ENCODE measurements at places on chromosomes 7 and 10.

- DNase-seq = no peak
These were observed 131.6 kb upstream of the AHR start for GRCh38 chr7:17166824-17167379.

GRCh38 chr10:28382525-28383269 is 79.8 kb upstream of the MPP7 start:
- DNase-seq = no peak

GRCh38 chr10:102016416-102016815 is 39.6 kb downstream of the ARMH3 start:
- DNase-seq = no peak

DNA sequence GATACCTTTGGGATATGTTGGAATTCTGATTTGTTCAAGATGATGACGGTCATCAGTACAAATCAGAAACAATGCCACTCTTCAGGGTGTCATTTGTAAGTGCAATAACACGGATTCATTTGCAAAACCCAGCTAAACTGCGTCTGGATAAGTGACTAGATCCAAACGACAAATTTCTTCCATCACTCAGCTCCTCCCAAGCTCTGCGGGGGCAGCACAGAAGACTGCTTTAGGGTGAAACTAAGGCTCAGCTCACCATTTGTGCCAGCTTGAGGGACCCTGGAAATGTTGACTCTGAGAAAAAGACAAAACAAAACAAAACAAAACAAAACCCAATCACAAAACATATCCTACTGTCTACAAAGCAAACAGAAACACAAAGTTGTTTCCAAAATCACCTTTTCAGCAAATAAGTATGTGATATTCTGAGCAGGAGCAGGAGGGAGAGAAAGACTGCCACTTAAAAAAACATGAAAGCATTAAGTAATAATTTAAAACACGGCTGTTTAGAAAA is 8.0 kb downstream of the EVX1 start:
- no peak for DNase-seq

DNA sequence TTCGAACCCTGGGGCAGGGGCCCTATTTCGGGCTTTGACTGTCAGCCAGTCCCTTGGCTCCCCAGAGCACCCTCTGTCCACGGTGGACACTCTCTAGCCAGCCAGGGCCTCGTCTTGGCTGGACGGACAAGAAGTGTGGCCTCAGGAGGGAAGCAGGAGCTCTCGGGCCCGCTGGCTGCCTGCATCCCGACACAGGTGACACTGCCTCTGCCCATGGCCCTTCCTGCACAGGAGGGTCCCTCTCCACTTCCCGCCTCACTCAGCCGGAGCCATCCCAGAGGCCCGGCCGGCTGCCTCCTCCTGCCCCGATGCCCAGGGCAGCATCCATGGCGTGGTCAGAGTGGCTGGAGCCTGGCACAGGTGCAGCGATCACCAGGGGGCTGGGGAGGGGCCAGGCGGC is 7.9 kb downstream of the ADGRA1 start:
- DNase-seq = no peak

- DNase-seq = no peak
These were observed 5.1 kb downstream of the AUTS2 start for GRCh38 chr7:69603351-69603750.

DNA sequence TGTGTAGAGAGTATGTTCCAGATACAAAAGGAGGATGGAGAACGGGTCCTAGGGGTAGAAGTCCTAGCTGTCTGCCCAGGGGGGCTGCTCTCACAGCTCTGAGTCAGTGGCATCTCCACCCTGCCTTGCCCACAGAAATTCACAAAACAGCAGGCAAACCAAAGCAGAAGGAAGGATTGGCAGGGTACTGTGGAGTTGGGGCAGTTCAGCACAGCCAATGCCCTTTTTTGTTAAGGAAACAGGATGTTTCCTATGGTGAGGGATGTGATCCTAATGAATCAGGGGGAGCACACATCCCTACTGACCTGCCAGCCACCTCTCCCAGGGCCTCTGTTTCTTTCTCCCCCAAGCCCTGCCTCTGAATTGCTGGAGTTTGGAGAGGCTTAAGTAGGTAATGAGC is 457.6 kb downstream of the PLXNA4 start:
- no peak for DNase-seq

- DNase-seq = no peak
These were observed 121.0 kb downstream of the SORBS1 start for GRCh38 chr10:95440038-95440725.

- DNase-seq = no peak
These were observed 23.6 kb downstream of the BMPER start for GRCh38 chr7:33928986-33929385.

GRCh38 chr10:119112056-119112455 is 8.1 kb downstream of the DENND10 start:
- DNase-seq = no peak

GRCh38 chr7:23211589-23211988 is 29.7 kb downstream of the NUP42 start:
- DNase-seq = no peak

- no peak for DNase-seq
These were observed 132.4 kb upstream of the PTN start for GRCh38 chr7:137475966-137476365.

GRCh38 chr10:103512591-103513379 is 19.3 kb downstream of the NEURL1 start:
- DNase-seq = no peak

GRCh38 chr7:132076301-132077035 is 499.8 kb downstream of the PLXNA4 start:
- no peak for DNase-seq

GRCh38 chr7:22812353-22812752 is 10.3 kb downstream of the TOMM7 start:
- no peak for DNase-seq

- DNase-seq = no peak
These were observed 29.7 kb downstream of the C1QL3 start for GRCh38 chr10:16491933-16492332.

- no peak for DNase-seq
These were observed 79.0 kb downstream of the SDK1 start for GRCh38 chr7:3380034-3380433.

DNA sequence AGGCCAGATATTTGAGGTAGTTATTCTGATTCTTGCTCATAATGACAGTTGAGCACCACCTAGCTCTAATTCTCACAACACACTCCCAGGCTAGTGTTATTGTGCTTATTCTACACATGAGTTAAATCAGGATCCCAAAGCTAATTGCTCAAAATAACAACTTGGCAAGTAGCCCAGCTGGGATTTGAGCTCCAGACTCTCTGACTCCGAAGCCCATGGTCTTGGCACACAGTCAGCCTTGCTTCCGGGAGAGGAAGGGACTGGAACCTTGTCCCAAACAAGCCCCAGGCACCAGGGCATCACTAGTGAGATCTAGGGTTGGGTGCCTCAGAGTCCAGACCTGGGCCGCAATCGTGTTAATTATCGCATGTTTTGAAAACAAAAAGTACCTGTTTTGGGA is 101.4 kb downstream of the GPAM start:
- no peak for DNase-seq
